Activated CD8-positive, alpha-beta memory T cell treated with anti-CD3 and anti-CD28 coated beads, Interleukin-2, amount 10 ng/mL, durations not matched to agents 7 days and 5 days (primary cell): ENCODE measurements at places on chromosomes 12 and 14.

GRCh38 chr12:99110868-99111267 lies 465.8 kb downstream of the APAF1 start:
- no peak for DNase-seq

DNA sequence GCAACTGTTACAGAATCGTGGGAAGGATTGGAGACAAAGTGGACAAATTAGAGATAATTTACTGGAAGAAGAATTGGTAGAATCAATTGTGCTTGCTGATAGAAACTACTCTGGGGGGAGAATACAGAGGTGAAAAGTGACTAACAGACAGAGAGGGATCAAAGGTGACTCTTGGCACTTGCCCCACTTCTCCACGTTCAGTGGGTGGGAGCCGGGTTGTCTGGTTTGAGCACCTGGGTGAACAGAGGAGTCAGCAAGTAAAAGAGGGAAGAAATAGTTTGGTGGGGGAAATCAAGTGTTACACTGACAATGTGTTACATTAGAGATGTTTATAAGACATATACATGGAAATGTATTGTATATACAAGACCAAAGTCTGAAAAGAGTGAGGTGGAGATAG lies 69.1 kb downstream of the PPP2R5E start:
- DNase-seq = no peak

GRCh38 chr14:35234012-35234805 lies 58.0 kb upstream of the PSMA6 start:
- DNase-seq = no peak

DNA sequence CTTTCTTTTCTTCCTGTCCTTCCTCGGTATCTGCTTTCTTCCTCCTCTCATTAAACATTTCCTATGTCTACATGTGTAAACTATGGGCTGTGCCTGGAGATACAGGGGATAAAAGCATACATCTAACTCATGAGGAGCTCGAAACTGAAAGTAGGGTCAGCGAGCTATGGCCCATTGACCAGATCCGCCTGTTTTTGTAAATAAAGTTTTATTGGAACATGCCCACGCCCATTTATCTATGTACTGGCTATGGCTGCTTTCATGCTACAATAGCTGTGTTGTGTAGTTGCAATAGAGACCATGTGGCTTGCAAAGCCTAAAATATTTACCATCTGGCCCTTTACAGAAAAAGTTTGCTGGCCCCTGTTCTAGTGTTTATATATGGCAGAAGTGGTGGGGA lies 500.8 kb upstream of the GARIN6 start:
- no peak for DNase-seq

GRCh38 chr12:44317651-44318126 lies 481.8 kb downstream of the TMEM117 start:
- DNase-seq = no peak

GRCh38 chr14:52011523-52011922 lies 22.2 kb downstream of the RTRAF start:
- no peak for DNase-seq

DNA sequence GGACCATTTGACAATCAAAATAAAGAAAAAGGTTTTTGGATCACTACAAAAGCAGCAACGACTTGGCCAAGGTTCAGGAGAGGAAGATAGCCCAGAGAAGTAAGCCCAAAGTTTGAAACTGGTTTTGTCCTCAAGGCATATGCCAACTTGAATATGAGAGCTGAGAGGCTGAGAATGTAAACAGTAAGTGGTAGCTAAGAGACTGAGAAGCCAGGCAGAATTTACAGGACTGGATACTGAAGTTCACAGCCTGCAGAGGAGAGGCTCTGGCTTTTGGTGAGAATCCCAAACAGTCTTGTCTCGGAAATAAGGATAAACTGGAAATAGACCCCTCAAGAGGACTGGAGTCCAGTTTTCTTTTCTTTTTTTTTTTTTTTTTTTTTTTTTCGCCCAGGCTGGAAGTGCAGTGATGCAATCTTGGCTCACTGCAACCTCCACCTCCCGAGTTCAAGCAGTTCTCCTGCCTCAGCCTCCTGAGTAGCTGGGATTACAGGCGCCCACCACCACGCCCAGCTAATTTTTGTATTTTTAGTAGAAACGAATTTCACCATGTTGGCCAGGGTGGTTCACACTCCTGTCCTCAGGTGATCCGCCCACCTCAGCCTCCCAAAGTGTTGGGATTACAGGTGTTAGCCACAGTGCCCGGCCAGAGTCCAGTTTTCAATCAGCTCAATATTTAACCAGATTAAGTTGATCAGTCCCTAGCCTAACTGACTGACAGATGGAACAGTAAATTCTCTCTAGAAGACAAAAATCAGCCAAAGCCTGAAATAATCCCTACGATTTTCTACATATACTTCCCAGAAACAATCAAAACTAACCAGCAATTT lies 82.6 kb upstream of the COCH start:
- DNase-seq = no peak
